ENCODE measurements at places on chromosomes 1 and 21.
A peak's percentile ranks its signal among the peaks of the same experiment; 100 is the strongest.

- no peak for DNase-seq
These were observed 10.8 kb downstream of the MYOM3 start for GRCh38 chr1:24100945-24101737.

DNA sequence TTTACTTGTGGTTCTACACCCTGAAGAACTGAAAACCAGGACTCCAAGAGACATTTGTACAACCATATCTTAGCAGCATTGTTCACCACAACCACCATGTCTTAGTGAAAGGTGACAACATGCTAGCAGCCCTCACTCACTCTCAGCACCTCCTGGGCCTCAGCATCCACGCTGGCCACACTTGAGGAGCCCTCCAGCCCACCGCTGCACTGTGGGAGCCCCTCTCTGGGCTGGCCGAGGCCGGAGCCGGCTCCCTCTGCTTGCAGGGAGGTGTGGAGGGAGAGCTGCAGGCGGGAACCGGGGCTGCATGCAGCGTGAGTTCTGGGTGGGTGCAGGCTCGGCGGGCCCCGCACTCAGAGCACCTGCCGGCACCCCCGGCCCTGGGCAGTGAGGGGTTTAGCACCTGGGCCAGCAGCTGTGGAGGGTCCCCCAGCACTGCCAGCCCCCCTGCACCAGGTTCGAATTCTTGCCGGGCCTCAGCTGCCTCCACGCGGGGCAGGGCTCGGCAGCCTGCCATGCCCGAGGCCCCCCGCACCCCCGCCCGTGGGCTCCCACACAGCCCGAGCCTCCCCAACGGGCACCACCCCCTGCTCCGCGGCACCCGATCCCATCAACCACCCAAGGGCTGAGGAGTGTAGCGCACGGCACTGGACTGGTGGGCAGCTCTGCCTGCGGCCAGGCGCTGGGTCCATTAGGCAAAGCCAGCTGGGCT, 9.2 kb downstream of the C1orf159 start:
- no peak for DNase-seq

DNA sequence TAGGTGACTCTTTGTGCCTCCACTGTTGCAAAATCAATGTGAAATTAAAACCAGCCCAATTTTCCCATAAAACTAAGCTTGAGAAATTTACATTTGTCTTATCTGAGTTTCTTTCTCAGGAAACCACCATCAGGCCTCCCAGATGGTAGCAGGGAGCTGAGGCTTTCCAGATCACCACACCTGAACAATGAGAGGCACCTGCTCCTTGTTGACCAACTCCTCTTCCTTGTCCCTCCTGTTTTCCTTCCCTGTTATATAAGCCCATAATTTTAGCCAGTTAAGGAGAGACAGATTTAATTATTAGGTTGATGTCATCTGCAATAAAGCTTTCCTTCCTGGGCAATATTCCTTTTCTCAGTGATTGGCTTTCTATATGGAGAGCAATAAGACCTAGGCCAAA, 32.0 kb upstream of the C1orf185 start:
- DNase-seq = peak; percentile 36

- no peak for DNase-seq
These were observed 8.9 kb downstream of the PLA2G2F start for GRCh38 chr1:20147846-20148570.

GRCh38 chr1:174954073-174954460, 45.7 kb upstream of the CACYBP start:
- peak; percentile 53 for DNase-seq

DNA sequence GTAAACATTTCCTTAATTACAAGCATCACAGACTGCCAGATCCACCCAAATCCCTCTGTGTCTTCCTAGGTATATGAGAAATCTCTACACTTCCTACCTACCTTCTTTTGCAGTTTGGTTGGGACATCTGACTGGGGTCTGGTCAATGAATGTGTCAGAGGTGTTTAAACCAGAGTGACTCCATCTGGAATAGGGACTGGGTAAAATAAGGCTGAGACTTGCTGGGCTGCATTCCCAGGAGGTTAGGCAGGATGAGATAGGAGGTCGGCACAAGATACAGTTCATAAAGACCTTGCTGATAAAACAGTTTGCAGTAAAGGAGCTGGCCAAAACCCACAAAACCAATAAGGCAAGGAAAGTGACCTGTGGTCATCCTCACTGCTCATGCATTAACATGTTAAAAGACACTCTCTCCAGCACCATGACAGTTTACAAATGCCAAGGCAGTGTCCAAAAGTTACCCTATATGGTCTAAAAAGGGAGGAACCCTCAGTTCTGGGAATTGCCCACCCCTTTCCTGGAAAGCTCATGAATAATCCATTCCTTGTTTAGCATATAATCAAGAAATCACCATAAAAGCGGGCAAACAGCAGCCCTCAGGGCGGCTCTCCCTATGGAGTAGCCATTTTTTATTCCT, 87.4 kb upstream of the BACE2 start:
- DNase-seq = no peak

DNA sequence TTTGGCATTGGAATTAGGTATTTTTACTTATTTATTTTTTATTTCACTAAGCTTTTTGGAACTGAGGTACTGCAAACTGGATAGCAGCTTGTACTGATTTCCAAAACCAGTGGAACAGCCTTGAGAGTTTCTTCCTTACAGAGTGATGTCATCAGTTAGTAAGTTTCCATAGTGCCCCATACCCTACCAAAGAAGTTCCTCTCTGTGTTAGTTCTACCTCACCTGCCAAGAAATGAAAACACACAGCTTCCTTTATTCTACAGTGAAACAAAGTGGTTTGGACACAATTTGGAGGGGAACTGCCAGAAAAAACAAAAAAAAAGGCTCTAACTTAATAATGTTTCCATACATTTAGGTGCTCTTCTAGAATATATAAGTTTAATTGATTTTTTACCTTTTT, 430.9 kb upstream of the ADGRL2 start:
- no peak for DNase-seq

GRCh38 chr1:121418369-121419049, 233.7 kb downstream of the SRGAP2C start:
- no peak for DNase-seq

DNA sequence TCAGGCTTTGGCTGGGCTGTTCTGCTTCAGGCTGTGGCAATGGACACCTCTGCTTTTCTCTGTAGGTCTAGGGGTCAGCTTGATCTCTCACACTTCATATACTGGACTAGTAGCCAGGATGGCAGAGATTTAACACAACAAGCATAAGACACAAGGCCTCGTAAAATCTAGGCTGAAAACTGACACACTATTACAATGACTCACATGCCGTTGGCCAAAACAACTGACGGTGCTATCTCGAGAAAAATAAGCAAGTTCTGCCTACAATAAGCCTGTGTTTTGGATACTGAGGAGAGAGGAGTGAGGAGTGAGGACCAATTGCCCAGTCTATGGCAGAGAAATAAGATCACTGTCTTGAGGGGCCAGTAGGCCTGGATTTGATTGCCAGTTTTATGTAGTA, 840.7 kb upstream of the ADAMTS5 start:
- no peak for DNase-seq

DNA sequence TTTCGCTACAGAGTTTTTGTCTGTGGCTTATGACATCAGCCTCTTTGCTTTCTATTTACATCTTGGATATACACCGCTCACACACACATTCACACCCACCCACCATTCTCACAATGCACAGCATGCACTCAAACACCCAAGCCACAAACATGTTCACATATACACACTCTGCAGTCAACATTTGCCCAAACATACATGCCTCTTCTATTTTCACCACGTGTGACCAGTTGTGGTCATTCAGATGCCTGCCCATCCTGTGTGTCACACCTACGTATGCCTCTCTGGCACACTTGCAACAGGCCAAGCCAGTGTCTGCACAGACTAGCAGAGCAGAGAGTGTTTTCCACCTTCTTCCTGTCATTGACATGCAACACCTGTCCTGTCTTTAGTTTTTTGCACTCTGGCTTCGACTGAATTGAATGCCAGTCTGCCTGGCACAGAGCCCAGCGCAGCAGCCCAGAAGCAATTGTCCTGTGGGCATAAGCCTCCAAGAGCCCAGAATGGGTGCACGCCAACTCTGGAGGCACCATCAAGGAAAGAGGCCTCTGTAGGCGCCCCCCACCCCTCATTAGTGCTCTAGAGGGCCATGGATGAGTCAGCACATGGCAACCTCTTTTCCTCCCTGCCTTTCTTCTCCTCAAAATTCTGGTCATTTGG, 37.7 kb upstream of the LRRN2 start:
- peak; percentile 82 for DNase-seq

DNA sequence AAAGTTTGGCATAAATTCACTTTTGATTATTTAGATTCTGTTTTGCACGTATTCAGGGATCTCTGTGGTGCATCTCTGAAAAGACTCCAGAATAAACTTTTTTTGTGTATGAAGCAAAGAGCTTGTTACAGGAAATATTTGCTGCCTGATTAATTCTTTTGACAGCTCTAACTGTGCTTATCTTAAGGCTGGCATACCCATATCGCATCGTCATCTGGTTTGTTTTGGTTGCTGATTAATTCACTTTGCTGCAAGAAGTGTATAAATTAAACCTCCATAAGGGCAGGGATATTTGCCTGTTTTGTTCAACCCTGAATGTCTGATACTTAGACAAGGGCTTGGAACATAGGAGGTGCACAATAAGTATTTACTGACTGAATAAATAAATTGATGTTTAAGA, 17.5 kb upstream of the DUSP10 start:
- DNase-seq = no peak

GRCh38 chr1:226372885-226373284, 35.0 kb downstream of the PARP1 start:
- DNase-seq = no peak

- no peak for DNase-seq
These were observed 2.8 kb upstream of the STMN1 start for GRCh38 chr1:25909040-25909439.

GRCh38 chr1:206560007-206560716, 52.1 kb downstream of the EIF2D start:
- DNase-seq = peak; percentile 19

GRCh38 chr1:60697204-60697994, 385.0 kb upstream of the NFIA start:
- no peak for DNase-seq

DNA sequence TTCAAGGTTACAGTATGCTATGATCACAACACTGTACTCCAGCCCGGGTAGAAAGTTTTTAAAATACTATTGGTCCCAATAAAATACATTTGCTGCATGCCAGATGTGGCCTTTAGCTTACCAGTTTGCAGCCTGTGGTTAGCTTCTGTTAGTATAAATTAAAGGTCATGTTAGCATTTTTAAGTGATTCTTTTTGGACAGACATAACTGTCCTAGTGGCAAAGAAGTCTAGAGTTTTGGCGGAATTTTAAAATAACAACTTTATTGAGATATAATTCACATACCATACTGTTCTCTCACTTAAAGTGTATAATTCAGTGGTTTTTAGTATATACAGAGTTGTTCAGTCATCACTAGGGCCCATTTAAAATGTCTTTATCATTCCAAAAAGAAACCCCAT, 24.3 kb upstream of the TMEM39B start:
- DNase-seq = no peak

DNA sequence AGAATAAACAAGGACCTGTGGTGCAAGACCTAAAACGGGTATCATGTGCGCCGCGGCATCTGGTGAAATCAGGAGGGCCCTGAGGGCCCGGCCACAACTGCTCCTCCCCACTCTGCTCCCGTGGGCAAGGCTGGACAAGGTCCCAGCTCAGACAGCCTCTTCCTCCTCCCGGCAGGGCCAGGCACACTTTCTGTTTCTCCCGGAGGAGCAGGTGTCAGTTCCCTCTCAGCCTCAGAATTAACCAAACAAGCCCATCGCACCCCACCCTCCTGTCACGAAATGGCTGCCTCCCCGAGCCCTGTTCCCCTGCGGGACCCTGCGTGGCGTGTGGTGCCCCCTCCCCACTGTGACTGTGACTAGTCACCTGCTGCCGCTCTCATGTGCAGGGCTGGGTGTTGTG, 15.2 kb downstream of the PTTG1IP start:
- no peak for DNase-seq

DNA sequence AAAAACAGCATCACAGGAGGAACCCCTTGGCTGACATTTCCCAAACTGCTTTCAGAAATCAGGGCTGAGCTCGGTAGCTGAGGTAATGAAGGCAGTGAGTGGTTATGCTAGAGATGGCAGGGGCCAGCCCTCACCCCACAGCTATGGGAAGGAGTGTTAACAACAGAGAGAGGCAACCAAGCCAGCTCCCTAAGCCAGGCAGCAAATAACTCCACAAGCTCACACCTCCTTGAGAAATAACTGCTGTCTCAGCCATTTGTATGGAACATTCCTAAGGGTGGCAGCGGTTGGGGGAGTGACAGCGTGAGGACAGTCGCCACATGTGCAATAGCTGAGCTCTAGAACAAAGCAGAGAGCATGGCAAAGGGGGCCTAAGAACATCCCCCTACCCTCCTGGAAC, 42.6 kb downstream of the LMX1A start:
- DNase-seq = no peak

DNA sequence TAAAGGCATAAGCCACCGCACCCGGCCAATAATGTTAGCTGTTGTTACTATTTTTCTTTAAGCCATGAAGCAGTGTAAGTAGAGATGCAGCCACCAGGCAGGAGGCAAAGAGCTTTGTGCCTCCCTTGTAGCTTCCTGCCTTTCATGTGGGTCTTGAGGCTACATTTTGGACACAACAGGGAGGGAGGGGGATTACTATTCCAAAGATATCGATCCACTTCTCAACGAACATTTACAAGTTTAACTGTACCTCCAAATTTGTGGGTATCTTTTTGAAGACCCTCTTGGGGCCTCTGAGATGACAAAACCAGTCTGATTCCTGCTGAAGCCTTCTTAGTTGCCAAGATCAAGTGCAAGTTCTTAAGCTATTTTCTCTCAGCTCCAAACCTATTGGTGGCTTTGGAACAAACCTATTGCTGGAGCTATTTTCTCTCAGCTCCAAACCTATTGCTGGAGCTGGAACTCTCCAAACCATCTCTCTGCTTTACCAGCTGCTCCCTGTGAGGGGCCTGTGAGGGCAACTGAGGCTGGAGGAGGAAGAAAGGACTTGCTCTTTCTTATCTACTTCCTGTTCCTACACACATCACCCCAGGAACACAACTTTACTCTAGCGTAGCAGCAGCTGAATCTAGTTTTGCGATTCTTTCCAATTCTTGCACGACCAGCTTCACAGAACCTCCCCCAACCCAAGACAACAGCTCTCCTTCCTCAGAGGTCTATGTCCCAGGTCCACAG, 16.1 kb upstream of the RCAN3 start:
- DNase-seq = no peak

DNA sequence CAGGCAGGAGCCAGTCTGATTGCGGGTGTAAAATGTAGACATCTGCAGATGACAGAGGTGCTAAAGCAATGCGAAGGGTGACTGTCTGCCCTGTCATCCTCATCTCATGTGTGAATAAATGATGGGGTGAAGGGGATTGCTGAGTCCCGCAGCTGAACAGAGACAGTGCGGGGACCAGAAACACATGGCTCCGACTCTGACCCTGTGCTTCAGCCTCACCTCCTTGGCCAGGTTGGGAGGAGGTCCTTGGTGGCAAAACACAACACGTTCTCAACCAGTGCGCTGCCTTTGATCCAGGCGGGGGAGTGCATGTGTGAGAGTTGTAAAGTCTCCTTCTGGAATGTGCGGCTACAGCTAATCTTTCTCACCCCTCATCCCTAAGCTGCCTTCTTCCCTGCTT, 32.0 kb upstream of the TTC22 start:
- DNase-seq = no peak

Data from DMS79 treated with DMSO at 0.1 percent for 48 hours (cell line).